ENCODE measurements at places on chromosomes 11 and 22. TPM values are rescaled to one million over a fixed set of nuclear protein-coding genes. Genes with fewer than 3 reads are reported as not detected.
A peak's percentile ranks its signal among the peaks of the same experiment; 100 is the strongest.

DNA sequence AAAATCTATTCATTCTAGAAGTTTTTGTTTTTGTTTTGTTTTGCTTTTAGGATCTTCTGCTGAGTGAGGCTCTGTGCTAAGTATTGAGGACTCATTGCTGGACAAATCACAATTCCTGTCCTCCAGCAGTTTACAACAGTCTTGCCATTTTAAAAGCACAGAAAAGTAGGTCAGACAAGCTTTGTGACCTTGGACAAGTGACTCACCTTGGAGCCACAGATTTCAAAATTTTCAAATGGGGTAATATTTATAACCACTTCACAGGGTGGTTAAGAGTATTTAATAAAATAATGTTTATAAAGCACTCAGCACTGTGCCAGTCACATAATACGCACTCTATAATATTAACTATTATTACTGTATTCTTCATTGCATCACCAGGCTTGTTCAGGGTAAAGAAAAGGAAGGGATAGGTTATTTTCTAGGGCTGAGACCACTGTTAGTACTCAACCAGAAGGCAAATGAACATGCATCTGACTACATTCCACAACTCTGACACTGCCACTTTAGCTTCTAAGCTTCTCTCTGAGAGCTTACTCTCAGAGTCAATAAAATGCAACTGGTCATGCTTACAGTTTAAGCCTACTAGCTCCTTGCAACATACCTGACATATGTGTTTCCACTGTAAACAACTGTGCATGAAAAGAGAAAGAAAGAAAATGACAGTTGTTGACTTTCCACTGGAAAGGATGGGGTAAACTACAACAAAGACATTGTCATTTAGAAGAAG is 63.2 kb upstream of the FIBIN start:
- DNase-seq: no peak

- no peak for DNase-seq
These were observed 281.1 kb downstream of the FAT3 start for GRCh38 chr11:92505689-92506088.

- no peak for DNase-seq
These were observed at the start of gene PCF11 for GRCh38 chr11:83156996-83157593. PCF11 (plus strand) TSS chr11:83157131; CDS start chr11:83157440, 309 bp downstream.

- no peak for DNase-seq
These were observed 46.0 kb upstream of the MICAL2 start for GRCh38 chr11:12064136-12064953.

DNA sequence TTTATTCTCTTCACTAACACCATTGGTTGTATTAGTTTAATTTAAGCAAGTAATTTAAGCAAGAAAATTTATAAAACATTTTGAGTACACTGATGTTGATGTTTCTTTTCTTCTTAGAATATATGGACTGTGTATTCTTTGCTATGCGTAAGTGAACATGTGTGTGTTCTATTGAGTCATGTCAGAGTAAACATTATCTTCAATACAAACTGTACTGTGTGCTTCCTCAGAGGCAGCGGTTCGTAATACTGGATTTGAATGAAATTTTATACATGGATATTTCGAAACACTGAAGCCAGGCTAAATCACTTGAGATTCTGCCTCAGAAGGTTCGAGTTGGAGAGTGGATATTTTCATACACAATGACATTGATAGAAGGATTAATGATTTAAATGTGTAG is 452.6 kb downstream of the LUZP2 start:
- DNase-seq: no peak

DNA sequence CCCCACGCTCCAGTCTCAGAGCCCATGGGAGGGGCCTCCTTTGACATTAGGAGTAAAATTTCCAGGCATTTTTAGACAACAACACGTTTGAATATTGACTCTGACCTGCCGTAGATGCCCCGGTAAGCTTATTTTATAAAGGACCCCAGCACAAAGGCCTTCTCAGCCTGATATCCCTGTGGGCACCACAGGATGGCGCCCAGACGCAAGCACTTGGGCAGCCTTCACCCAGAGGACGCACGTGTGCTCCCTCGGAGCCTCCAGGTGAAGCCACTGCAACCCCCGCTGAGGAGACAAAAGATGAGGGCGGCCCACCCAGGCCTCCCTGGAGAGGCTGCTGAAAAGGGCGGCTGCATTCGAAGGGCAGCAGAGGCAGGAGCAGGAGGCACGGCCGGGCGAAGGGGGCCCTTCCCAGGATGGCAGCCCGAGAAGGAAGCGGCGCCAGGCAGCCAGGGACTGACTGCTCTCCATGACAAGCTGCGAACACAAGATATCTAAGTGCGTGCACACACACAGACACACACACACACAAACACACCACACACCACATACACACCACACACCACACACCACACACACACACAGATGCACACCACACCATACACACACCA is 15.2 kb upstream of the TH start:
- DNase-seq: no peak

DNA sequence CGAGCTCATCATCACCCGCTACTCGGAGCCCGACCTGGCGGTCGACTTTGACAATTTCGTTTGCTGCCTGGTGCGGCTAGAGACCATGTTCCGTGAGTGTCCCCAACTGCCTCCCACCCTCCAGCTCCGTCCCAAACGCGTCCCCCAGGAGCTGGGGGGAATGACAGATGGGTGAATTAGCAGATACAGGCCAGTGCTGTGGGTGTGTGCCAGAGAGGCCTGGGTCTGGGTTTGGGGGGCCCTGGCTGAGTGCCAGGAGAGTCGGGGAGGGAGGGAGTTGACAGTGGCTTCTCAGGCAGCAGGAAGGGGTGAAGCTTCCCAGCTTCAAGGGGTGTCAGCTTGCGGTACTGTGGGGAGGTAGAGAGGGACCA is 28.6 kb downstream of the CAPN1 start:
- peak; percentile 58 for DNase-seq

The ARHGAP8 gene
- not detected for total RNA-seq

The A4GALT gene
- total RNA-seq: 85.1 TPM

The AP2A2 gene
- total RNA-seq: 118 TPM
